ENCODE measurements at places on chromosomes 16 and 17.

GRCh38 chr17:36829676-36830075 is 107.6 kb upstream of the LHX1 start:
- DNase-seq = no peak

DNA sequence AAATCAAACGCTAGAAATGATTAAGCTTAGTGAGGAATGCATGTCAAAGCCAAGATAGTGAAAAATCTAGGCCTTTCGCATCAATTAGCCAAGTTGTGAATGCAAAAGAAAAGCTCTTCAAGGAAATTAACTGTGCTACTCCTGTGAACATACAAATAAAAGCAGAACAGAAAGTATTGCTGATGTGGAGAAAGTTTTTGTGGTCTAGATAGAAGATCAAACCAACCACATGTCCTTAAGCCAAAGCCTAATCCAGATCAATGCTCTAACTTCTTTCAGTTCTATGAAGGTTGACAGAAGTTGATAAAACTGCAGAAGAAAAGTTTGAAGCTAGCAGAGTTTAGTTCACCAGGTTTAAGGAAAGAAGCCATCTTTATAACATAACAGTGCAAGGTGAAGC is 1044.6 kb downstream of the CDH11 start:
- no peak for DNase-seq

DNA sequence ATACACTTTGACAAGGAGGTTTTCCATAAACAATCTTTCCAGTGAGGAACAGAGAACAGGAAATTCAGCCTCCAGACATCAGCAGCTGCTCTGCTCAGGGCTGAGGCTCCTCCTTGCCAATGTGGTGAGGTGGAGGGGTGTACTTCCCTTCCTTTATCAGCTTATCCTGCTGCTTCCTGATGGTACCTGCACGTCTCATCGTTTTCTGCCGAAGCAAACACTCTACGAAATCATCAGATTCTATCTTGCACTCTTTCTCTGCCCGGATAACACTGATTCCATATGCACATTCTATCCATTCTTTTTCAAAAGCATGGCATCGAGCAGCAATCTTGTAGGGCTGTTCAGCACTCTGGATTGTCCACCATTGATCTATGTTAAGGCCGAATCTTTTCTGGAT is 15.4 kb upstream of the SEZ6 start:
- no peak for DNase-seq

- no peak for DNase-seq
These were observed 25.9 kb upstream of the LYRM9 start for GRCh38 chr17:27919079-27919478.

GRCh38 chr16:50246299-50247122 is 19.8 kb upstream of the ADCY7 start:
- no peak for DNase-seq

DNA sequence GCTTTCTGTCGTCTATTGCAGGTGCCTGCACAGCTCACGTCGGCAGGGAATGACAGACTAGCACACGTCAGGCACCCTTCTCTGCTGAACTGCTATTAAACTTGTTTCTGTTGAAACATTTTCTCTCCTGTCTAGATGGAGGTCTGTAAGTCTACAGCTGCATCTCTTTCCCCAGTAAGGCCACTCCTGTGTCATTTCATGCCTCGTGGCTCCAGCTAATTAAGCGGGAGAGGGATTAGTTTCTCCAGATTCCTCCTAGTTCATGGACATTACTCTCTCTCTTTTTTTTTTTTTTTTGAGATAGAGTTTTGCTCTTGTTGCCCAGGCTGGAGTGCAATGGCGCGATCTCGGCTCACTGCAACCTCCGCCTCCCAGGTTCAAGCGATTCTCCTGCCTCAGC is 54.5 kb downstream of the FOXK2 start:
- no peak for DNase-seq

DNA sequence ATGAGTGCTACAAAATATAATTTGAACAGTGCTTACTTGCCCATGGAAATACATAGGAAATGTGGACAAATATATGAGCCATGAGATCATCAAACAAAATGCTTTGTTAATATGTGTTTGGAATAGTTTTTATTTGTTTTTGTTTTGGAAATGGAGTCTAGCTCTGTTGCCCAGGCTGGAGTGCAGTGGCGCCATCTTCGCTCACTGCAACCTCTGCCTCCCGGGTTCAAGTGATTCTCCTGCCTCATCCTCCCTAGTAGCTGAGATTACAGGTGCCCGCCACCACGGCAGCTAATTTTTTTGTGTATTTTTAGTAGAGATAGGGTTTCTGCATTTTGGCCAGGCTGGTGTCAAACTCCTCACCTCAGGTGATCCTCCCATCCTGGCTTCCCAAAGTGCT is 2.8 kb downstream of the CNEP1R1 start:
- no peak for DNase-seq

GRCh38 chr16:68332411-68333121 is 21.7 kb downstream of the PRMT7 start:
- DNase-seq = no peak

GRCh38 chr16:82061861-82062525 is 26.9 kb downstream of the HSD17B2 start:
- DNase-seq = no peak

DNA sequence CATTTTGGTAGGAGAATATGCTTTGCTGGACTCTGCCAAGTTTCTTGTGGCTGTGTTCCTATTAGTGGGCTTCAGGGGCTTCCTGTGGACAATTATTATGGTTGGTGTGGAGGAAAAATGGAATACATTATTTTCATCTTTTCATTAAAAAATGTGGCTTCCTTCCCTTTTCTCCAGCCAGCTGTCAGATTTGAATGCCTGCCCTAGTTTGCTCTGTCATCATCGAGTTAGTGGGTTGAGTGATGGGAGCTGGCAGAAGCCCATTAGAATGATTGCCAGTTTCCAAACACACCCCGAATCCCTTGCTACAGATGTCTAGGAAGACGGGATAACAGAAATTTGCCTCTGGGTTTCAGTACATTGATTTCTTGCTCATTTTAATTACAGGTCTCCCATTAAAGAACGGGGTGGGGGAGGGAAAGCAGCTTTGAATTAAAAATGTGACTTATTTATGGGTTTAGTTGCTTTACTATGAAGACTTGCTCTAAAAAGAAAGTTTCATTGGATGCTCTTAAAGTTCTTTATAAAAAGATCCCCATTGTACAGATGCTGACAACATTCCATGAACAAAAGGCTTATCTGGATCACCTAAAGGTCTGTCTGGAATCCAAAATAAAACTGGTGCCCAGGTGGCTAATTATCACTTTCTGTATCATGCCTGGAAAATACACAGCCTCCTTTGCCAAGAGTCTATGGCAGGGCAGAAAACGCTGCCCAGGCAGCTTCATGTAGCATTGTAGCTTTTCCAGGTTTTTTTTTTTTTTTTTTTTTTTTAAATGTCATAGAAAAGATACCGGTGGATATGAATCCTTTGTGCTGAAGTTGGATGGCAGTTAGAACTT is 103.6 kb downstream of the PRKCA start:
- no peak for DNase-seq

DNA sequence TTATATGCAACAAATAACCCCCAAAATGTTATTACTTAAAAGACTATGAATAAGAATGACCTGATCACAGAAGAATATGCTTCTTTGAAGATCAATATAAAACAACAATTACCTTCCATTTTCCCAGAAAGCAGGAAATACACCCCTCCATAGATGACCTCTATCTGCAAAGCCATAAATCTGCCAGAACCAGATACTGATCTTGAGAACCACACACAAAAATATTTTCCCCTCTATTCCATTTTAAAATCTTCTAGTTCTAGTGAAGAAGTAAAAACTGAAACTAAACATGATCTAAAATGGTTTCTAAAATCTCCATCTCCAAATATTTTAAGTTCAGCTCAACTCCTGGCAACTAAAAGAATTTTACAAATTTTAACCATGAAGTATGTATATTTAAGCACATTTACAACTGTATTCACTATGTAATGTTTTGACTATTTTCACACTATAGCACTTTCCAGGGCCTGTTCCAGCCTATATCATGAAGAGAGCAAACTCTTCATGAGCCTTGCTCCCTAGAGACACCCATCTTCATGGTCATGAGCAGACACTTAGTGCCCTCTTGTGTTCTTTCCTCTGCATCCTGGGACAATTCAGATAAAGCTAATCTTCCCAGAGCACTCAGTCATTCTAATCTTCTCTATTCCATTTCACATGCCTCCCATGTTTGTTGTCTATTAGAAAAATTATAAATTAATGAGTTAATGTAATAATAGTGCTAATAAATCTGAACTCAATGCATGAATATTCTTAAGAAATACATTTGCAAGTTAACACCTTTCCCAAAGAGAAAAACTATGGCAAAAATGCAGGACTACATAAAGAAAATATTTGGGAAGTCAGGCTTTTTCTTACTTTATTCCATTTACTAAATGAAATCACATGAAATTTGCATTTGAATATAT is 87.0 kb downstream of the HELZ start:
- DNase-seq = no peak

DNA sequence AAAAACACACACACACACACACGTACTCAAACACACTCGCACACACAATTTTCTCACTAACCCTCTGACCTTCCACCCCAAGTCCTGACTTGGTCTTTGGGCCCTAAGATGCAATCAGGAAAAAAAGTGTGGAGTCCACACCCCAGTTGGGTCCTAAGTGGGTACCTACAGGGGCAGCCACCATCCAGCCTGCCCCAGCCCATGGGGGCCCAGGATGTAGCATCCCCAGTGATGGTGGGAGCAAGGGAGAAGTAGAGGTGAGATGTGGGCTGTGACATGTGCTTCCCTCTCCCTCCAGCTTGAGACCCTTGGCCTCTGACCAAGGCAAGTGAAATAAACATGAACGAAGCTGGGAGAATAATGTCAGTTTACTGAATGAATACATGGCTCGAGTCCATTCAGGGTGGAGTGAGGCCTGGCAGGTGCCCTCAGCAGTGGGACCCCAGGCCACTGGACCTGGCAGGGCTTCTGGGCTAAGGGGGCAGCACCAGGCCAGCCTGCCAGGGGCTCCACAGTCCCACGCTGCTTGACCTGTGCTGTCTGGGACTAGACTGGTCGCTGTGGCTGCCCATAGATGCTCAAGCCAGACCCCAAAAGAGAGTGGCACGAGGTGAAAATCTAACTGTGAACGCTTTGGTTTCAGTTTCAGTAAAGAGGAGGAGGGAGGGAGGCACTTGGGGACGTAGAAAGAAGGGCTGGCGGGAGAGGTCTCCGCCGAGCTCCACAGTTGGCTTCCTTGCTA is 73.7 kb downstream of the MRC2 start:
- DNase-seq = no peak

DNA sequence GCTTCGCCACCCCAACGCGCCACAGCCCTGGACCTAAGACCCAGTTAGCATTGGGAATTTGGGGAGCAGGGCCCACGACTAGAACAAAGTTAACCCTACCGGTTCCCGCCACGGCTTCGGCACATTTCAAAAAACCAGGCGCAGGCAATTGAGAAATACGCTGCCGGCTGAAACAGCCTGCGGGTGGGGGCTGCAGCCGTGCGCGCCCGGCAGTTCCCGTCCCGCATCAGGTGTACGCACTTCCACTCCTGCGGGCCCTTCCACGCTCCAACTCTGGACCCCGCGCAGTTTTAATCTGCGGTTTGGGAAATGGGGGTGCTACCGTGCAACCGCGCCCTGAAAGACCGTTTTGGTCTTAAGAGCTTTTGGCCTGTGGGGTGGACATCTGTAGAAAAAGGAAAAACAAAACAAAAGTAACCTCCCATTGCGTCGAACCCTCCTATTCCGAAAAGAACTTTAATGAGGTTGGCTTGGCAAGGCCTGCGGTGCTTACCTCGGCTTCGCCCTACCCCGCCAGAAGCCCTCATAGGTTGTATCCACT is 7.1 kb downstream of the IRX5 start:
- DNase-seq = no peak

- DNase-seq = peak; percentile 70
These were observed 13.6 kb upstream of the EEF2K start for GRCh38 chr16:22192261-22193062.

DNA sequence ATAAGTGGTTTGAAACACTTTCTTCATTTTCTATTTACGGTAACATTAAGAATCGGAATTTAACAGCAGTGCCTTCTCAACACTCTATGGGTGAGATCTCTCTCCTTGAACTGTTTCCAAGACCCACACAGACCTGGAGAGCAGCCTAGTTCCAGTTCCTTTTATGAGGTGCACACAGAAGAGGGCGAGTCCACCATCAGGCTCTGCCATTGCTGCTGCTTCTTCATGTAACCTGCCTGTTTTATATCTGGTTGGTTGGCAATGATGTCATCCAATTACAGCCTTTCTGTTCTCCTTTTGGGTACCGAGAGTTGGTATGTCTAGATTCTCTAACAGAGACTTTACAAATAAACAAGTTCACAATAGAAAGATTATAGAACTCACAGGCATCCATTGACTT is 225.7 kb downstream of the UTP18 start:
- DNase-seq = no peak

- no peak for DNase-seq
These were observed 59.7 kb downstream of the LMF1 start for GRCh38 chr16:911101-911500.

GRCh38 chr16:76121636-76122035 is 155.6 kb upstream of the CNTNAP4 start:
- no peak for DNase-seq

DNA sequence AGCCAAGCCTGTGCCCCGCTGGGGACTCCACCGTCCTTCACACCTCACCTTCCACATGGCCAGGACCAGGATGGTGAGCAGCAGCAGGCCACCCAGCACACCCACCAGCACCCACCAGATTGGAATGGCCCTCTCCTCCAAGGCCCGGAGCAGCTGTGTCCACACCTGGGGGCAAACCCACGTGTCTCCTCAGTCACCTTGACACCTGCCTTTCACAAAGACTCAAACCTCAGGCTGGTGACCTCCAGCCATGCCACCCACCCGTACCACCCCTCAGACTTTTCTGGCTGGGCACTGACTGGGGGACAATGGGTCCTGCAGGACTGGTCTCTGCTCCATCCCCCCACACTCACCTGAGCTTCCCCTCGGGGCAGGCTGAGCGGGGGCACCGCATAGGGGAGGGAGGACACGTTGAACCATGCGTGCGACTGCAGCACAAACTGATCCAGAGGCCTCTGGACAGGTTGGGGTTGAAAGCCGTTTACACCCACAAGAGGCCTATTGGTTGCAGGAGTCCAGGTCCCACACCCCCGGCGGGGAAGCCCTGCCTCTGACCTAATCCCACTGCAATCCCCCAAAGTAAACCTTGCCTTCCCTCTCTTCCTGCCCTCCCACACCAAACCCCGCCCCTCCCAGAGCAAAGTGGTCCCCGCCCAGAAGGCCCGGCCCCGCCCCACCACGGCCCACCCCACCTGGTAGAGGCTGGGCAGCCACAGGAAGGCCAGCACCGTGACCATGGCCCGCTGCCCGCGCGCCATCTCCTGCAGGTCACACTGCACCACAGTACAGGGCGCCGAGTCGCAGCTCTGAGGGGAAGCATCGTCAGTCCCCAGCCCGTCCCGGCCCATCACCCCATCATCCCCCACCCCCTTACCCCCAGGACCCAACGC is 10.9 kb upstream of the FAM171A2 start:
- DNase-seq = no peak

Data from RCC 7860 (cell line).